Activated T-cell treated with anti-CD3 and anti-CD28 coated beads, Interleukin-2, amount 50 U/mL, for 72 hours (primary cell): ENCODE measurements at places on chromosomes 3 and 15. TPM values are rescaled to one million over a fixed set of nuclear protein-coding genes. Genes with fewer than 3 reads are reported as not detected.

SAMMSON gene
- total RNA-seq = not detected

- DNase-seq = no peak
Measured at GRCh38 chr3:152317184-152317583, 48.5 kb downstream of the MBNL1 start.

- no peak for DNase-seq
Measured at GRCh38 chr3:197038679-197039462, 9.3 kb upstream of the MELTF start.

MITF gene
- 0.46 TPM for total RNA-seq

- no peak for DNase-seq
Measured at GRCh38 chr3:169686874-169687273, 23.4 kb upstream of the MECOM start.

RASGRP1 gene
- 183 TPM for total RNA-seq

DNA sequence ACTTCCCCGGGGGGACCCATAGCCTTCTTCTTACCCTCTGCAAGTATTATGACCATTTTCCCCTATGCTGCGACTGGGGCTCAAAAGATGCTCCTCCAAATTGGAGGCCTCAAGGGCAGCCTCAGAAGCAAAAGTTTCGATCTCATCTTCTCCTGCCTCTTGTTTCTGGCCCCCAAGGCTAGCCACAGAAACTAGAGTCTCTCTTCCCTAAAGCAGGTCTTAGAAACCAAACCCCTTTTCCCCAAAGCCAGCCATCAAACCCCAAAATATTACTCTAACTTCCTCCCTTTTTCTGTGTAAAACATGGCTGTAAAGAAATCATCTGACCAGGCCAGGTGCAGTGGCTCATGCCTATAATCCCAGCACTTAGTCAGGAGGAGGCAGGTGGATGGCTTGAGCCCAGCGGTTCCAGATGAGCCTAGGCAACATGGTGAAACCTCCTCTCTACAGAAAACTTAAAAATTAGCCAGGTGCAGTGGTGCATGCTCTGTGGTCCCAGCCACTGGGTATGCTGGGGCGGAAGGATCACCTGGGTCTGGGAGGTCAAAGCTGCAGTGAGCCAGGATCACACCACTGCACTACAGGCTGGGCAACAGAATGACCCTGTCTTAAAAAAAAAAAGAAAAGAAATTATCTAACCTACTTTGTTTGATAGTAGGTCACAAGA lies 36.7 kb upstream of the MFGE8 start:
- DNase-seq = no peak

- DNase-seq = no peak
Measured at GRCh38 chr3:42653560-42654330, at the start of gene ZBTB47. Gene ZBTB47 (plus strand): TSS chr3:42653697. CDS start chr3:42658356, 4,659 bp downstream.

PLCB2 gene
- 90.4 TPM for total RNA-seq

DNA sequence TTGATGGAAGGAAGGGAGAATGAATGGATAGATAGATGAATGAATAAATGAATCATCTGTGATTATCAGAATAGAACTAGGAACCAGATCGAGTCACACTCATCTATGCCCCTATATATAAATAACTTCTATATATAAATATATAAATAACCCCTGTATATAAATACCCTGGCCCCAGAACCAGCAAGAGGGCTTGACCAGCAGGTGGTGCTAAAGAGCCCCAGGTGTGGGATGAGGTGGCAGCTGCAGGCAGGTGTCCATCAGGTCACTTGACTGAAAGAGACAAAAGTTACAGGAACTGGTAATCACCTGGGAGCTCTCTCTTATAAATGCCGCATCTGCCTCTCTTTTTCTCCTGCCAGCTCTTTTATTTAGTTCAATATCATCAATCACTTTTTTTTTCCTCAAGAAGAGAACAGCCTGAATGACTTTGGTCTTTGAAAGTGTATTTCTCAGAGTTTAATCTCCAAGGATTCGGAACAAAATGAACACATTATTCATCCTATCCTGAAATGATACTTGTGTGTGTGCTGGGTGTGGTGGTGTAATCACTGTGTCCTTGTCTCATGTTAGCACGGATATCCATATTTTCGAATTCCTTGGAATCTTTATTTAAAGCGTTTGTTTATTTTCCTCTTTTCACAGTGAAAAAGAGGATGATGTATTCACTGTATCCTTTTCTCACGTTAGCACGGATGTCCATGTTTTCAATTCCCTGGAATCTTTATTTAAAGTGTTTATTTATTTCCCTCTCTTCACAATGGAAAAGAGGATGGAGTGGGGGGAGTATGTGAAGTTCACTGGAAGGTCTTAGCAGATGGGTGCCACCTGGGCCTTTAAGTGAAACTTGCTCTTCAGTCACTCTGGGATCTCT lies 35.4 kb upstream of the ATG7 start:
- DNase-seq = peak; percentile 85

GRCh38 chr3:98109807-98110549 lies 20.5 kb upstream of the OR5H1 start:
- DNase-seq = no peak
